CD4-positive, alpha-beta memory T cell (primary cell): ENCODE measurements at places on chromosomes 4 and X. TPM values are rescaled to one million over a fixed set of nuclear protein-coding genes. Genes with fewer than 3 reads are reported as not detected.

The STPG2 gene
- polyA plus RNA-seq, result not detected

The TEX13B gene
- polyA plus RNA-seq, result not detected

The NHS gene
- polyA plus RNA-seq, result not detected

The TRIM60 gene
- polyA plus RNA-seq, result not detected

The ANKRD37 gene
- polyA plus RNA-seq, result 9.5 TPM

The NPNT gene
- polyA plus RNA-seq, result not detected

The TRPC5OS gene
- not detected for polyA plus RNA-seq

The ARL9 gene
- 0.14 TPM for polyA plus RNA-seq

The FSTL5 gene
- polyA plus RNA-seq, result not detected

The C4orf17 gene
- not detected for polyA plus RNA-seq

The SPANXB1 gene
- not detected for polyA plus RNA-seq

- DNase-seq, result no peak
- no peaks in the 10 kb centered on the region for H3K27me3 ChIP-seq
- H3K27ac ChIP-seq, result no peak overlapping the region
- no peaks in the 10 kb centered on the region for H3K36me3 ChIP-seq
- H3K4me3 ChIP-seq, result no peak overlapping the region
- no peaks in the 10 kb centered on the region for H3K4me1 ChIP-seq
These were observed 28.6 kb downstream of the UCHL1 start for GRCh38 chr4:41285202-41285863.

GRCh38 chrX:117765211-117765610 lies 351.4 kb downstream of the KLHL13 start:
- H3K36me3 ChIP-seq, result no peaks in the 10 kb centered on the region
- DNase-seq, result no peak
- no peak overlapping the region for H3K4me3 ChIP-seq
- H3K4me1 ChIP-seq, result no peaks in the 10 kb centered on the region

- no peaks in the 10 kb centered on the region for H3K27me3 ChIP-seq
- no peaks in the 10 kb centered on the region for H3K4me1 ChIP-seq
- H3K27ac ChIP-seq, result no peak overlapping the region
- H3K4me3 ChIP-seq, result no peak overlapping the region
- no peak for DNase-seq
These were observed 106.7 kb downstream of the SPATA18 start for GRCh38 chr4:52157641-52158316.

- no peaks in the 10 kb centered on the region for H3K36me3 ChIP-seq
- no peaks in the 10 kb centered on the region for H3K27me3 ChIP-seq
- H3K4me3 ChIP-seq, result no peak overlapping the region
- no peak for DNase-seq
- no peaks in the 10 kb centered on the region for H3K4me1 ChIP-seq
- no peak overlapping the region for H3K27ac ChIP-seq
These were observed 140.0 kb downstream of the TBL1X start for GRCh38 chrX:9604908-9605306.

- H3K27ac ChIP-seq, result no peak overlapping the region
- no peak for DNase-seq
- no peak overlapping the region for H3K4me3 ChIP-seq
- no peaks in the 10 kb centered on the region for H3K4me1 ChIP-seq
These were observed 35.4 kb upstream of the ALG13 start for GRCh38 chrX:111645607-111646006.

DNA sequence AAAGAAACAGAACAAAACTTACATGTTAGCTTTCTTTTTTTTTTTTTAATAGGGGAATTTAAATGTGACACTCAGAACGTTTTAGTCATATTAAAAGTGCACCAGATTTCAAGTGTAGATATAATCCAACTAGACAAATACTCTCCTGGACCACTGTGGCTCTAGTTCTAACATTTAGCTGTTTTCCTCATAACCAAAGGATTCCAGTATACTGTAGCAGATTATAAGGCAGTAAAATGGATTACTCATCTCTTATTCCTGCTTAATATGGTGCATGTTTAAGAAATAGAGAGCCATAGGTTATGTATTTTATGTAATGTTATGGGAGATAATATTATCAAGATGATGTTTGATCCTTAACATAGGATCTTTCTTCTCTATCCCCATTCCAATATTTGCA lies 1339.5 kb upstream of the AGA start:
- H3K4me1 ChIP-seq, result no peaks in the 10 kb centered on the region
- no peaks in the 10 kb centered on the region for H3K27me3 ChIP-seq
- H3K36me3 ChIP-seq, result no peaks in the 10 kb centered on the region
- H3K27ac ChIP-seq, result no peak overlapping the region
- DNase-seq, result no peak

GRCh38 chrX:54208531-54208930 lies 25.5 kb upstream of the FAM120C start:
- H3K4me3 ChIP-seq, result no peak overlapping the region
- no peaks in the 10 kb centered on the region for H3K4me1 ChIP-seq
- DNase-seq, result no peak
- no peaks in the 10 kb centered on the region for H3K36me3 ChIP-seq
- H3K27me3 ChIP-seq, result no peaks in the 10 kb centered on the region
- no peak overlapping the region for H3K27ac ChIP-seq

DNA sequence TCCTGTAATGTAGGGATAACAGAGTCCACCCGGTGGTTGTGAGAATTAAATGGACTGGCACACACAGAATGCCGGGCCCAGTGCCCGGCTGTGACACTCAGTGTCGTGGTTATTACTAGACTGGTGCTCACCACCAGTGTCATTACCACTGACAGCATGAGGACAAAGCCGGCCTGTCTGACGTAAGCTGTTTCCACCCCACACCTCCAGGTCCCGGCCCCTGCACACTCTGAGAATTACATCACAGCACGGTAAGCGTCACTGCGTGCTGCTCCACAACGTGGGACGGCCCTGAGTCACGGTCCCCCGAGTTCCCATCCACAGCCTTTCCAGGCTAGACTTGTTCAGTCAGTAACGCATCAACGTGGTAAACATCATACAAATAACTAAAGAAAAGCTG lies 22.9 kb downstream of the FAT1 start:
- no peaks in the 10 kb centered on the region for H3K4me1 ChIP-seq
- no peaks in the 10 kb centered on the region for H3K36me3 ChIP-seq
- H3K27me3 ChIP-seq, result no peaks in the 10 kb centered on the region
- H3K4me3 ChIP-seq, result no peak overlapping the region

- peak; percentile 80 for DNase-seq
- no peaks in the 10 kb centered on the region for H3K36me3 ChIP-seq
- no peaks in the 10 kb centered on the region for H3K27me3 ChIP-seq
- no peak overlapping the region for H3K27ac ChIP-seq
- peaks cover 40% of the 10 kb centered on the region for H3K4me1 ChIP-seq
These were observed 3.4 kb upstream of the AVPR2 start for GRCh38 chrX:153900831-153901752.

DNA sequence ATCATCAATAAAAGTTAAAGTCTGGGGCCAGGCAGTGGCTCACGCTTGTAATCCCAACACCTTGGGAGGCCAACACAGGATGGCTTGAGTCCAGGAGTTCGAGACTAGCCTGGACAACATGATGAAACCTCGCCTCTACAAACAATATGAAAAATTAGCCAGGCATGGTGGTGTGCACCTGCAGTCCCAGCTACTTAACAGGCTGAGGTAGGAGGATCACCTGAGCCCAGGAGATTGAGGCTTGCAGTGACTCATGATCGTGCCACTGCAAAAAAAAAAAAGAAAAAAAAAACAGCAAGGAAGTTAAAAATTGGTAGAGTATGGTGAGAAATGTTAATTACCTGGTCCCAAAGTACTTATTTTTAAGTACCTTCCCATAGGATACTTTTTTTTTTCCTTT lies 27.5 kb downstream of the FBXW7 start:
- H3K27ac ChIP-seq, result no peak overlapping the region
- H3K4me3 ChIP-seq, result no peak overlapping the region
- peaks cover 34% of the 10 kb centered on the region for H3K4me1 ChIP-seq
- no peak for DNase-seq

DNA sequence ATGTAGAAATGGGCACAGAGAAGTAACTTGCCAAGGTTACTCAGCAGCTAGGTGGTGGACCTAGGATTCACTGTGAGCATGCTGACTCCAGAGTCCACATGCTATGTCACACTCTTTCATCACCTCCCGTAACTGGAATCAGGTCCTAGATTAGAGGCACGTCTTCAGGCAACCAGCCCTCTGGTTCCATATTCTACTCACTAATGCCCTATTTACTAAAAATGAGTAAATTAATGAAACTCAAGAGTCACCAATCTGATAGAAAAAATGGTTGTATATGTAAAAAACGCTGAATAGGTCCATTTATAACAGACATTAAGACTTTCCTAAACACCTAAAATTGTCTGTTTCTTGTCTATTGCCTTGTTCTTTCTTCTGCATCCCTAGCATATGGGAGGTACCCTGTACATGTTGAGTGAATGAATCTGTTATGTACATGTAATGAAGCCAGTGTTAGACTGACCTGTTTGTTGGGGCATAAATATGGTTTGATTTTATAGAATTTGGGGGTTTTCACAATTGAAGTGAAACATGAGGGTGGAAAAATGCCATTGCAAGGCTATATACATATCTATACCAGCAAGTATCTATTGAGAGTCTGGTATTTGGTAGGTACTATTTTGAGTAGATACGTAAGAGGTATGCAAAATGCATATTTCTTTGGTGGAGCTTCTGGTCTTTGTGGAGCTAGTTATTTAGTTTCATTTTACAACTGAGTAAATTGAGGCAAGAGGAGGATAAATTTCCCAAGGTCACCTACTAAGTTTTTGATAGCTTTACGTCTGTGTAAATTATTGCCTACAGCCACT lies 7.5 kb upstream of the RUFY3 start:
- no peak overlapping the region for H3K27ac ChIP-seq
- no peak for DNase-seq
- H3K4me3 ChIP-seq, result no peak overlapping the region
- H3K27me3 ChIP-seq, result no peaks in the 10 kb centered on the region

- H3K36me3 ChIP-seq, result no peaks in the 10 kb centered on the region
- H3K27ac ChIP-seq, result no peak overlapping the region
- H3K4me3 ChIP-seq, result no peak overlapping the region
- DNase-seq, result no peak
- H3K4me1 ChIP-seq, result no peaks in the 10 kb centered on the region
These were observed 1860.5 kb upstream of the ADGRL3 start for GRCh38 chr4:59339631-59340030.

DNA sequence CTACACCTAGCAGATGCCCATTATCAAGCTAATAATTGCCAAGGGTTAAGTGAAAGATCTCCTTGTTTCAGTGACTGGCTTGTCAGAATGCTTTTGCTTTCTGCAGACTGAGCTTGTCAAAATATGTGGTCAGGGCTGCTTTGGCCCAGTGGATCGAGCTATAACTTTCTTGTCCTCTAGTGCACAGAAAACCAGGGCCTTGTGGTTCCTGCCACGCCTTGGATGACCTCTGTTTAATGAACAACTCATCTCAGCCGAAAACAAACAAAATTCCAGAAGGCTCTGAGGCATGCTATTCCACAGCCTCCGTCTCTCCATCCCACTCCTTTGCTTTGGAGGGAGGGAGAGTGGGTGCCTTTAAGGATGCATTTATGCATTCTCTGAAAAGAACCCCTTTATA lies 11.3 kb downstream of the EVC start:
- H3K4me3 ChIP-seq, result no peak overlapping the region
- no peak overlapping the region for H3K27ac ChIP-seq
- no peak for DNase-seq
- H3K36me3 ChIP-seq, result no peaks in the 10 kb centered on the region
- no peaks in the 10 kb centered on the region for H3K27me3 ChIP-seq

- no peaks in the 10 kb centered on the region for H3K27me3 ChIP-seq
- no peak overlapping the region for H3K4me3 ChIP-seq
- H3K27ac ChIP-seq, result no peak overlapping the region
- no peaks in the 10 kb centered on the region for H3K4me1 ChIP-seq
- H3K36me3 ChIP-seq, result no peaks in the 10 kb centered on the region
- DNase-seq, result no peak
These were observed 14.6 kb upstream of the ATXN3L start for GRCh38 chrX:13334491-13334890.

DNA sequence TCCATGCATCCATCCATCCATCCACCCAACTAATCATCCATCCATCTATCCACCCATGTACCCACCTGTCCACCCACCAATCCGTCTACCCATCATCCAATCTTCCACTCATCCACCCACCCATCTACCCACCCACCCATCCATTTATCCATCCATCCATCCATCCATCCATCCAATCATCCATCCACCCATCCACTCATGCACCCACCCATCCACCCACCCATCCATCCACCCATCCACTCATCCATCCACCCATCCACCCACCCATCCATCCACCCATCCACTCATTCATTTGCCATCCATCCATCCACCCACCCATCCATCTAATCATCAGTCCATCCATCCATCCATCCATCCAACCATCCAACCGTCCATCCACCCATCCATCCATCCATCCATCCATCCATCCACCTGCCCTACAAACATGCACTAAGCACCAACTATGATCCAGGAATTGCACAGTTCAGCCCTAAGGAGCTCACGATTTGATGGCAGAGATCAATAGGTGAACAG lies 21.3 kb upstream of the MXD4 start:
- no peak for DNase-seq
- H3K27ac ChIP-seq, result no peak overlapping the region
- H3K36me3 ChIP-seq, result no peaks in the 10 kb centered on the region
- H3K4me1 ChIP-seq, result peaks cover 44% of the 10 kb centered on the region
- H3K27me3 ChIP-seq, result no peaks in the 10 kb centered on the region
- no peak overlapping the region for H3K4me3 ChIP-seq

DNA sequence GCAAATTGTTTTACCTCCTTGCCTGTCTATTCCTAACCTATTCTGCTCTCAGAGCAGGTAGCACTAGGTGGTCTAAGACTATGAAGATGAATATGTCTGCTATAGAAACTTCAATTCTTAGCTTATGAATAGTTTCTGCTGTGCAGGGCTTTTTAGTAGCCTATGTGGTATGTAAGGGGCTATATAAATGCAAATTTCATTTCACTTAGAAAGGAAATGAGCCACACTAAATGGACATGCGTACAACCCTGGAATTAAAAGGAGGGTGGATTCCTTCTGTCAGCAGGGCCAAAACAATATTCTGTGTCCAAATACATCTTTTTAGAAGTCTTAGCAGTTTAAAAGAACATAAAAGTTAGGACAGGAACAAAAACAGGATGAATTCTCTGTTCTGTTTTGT lies 163.9 kb upstream of the GEMIN8 start:
- no peaks in the 10 kb centered on the region for H3K27me3 ChIP-seq
- H3K36me3 ChIP-seq, result no peaks in the 10 kb centered on the region
- H3K4me1 ChIP-seq, result no peaks in the 10 kb centered on the region

- no peak for DNase-seq
- H3K27me3 ChIP-seq, result no peaks in the 10 kb centered on the region
- H3K4me1 ChIP-seq, result peaks cover under 1% of the 10 kb centered on the region
- H3K27ac ChIP-seq, result no peak overlapping the region
These were observed 18.7 kb upstream of the ADD1 start for GRCh38 chr4:2824836-2825381.

DNA sequence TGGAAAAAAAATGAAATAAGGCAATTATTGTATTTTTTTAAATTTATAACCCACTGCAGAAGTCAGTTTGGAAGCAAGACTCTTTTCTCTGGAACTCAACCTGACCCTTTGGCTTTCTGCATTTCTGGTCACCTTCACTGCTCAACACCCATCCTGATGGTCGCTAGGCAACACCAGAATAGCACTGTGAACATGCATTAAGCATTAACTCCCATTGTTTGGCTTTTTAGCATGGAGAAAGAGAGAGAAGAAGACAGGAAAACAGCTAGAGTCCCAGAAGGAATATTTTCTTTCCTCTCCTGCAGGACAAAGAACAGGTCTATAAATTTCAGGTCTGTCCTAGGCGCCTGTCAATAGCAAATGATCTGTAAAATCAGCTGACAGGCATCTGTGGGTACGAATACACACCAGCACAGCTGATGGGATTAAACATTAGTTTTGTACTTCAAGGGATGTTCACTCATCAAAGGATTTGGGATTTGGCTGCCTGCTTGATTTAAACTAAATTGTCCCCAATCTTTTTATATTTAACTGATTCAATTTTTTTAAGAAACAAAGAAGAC lies 137.2 kb upstream of the ETNPPL start:
- no peaks in the 10 kb centered on the region for H3K4me1 ChIP-seq
- H3K36me3 ChIP-seq, result no peaks in the 10 kb centered on the region
- H3K27ac ChIP-seq, result no peak overlapping the region
